Putamen (tissue), 1 donor: ENCODE measurements at places on chromosomes 2 and 18.

GRCh38 chr2:43144263-43144662 lies 82.1 kb downstream of the ZFP36L2 start:
- DNase-seq, result no peak

DNA sequence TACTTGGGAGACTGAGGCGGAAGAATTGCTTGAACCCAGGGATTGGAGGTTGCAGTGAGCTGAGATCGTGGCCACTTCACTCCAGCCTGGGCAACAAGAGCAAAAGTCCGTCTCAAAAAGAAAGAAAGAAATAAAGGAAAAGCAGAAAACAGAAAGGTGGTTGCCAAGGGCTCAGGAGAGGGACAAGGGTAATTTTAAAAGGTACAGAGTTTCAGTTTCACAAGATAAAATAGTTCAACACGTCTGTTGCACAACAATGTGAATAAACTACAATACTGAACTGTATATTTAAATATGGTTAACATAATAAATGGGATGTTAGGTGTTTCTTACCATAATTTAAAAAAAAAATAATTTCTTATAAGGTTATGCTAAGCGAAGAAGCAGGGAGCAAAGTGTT lies 12.9 kb downstream of the RPS27A start:
- DNase-seq, result no peak

DNA sequence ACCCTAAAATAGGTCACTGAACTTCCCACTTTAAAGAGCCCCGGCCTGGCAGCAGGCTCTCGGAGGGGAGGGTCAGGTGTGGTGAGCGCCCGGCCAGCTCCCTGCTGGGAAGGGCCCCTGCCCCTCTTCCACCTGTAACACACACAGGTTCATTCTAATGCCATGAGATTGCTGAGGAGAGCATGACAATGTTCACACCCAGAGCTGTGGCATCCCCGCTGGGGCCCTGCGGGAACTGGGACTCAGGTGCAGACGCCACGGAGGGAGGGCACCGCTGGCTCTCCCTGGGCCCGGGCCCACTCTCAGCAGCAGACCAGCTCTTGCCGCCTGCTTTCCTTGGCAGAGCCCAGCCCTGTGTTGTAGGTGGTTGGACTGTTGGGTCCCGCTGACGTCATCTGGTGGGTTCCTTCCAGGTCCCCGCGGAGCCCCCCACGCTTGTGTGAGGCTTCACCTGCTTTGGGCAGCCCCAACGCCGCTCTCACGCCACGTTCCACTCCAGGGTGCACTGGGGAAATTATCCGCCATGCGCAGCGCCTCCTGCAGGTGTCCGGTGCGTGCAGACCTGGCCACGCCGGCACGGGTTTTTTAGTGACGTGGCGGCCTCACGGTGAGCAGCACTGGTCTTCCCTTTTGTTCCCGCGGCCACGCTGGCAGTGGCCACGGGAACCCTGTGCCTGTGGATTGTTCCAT lies 50.4 kb upstream of the KCNG2 start:
- DNase-seq, result no peak

DNA sequence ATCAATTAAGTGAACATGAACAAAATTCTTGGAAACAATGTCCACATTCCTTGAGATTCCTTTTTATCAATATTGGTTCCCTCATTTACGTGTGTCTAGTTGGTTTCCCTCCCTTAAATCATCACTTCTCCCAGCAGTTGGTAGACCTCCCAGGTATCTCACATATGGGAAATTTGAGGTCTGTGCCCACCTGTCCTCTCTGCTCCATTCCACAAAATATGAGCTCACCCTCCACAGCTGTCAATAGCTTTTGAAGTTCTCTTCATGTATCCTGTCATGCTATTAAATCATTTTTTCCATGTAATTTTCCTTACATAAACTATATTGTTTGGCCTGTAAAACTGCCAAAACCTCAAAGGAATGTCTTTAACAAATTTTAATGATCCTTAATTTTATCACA lies 992.2 kb upstream of the ACVR2A start:
- no peak for DNase-seq

- DNase-seq, result no peak
Measured at GRCh38 chr18:59429608-59430007, 70.5 kb upstream of the LMAN1 start.

- no peak for DNase-seq
Measured at GRCh38 chr2:127770973-127771735, 39.8 kb downstream of the WDR33 start.

- DNase-seq, result no peak
Measured at GRCh38 chr18:23963443-23964165, 51.0 kb upstream of the TTC39C start.

DNA sequence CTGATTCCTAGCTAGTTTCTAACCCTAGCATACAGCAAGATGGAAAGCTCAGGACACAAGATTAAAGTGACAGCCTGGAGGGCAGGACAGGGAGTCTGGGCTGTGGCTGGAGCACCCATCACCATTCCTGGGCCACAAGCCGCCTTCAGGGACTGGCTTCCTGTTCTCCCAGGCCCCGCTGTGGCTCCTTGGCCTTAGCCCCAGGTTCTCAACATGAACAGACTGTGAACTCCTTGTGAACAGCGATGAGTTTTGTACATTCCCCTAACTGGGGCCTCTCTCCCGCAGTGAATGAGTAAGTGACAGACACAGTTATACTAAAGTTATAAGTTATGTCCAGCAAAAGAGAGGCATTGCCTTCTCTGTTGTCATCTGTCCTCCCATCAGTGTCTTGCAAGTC lies 35.9 kb upstream of the SLC14A1 start:
- DNase-seq, result no peak

DNA sequence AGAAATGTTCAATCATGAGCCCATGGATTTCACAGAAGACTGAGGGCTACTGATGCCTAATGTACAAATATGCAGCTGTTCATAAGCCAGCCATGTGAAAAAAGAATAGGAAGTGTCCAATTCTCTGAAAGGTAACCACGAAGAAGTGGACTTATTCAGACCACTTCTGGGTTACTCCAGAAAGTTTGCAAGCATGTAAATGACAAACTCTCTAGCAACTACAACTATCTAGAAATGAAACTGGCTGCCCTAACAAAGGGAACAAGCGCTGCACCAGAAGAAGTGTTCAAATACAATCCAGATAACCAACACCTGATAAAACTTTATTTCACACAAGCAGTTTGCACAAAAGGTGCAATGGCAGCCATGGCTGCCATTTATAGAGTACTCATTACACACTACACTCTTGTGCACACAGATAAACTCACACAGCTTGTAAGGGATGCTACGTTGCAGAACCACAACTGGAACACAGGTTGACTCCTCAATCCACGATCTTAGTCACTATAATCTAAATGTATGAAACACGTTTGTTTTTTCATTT lies 13.9 kb downstream of the MBOAT2 start:
- DNase-seq, result no peak

- DNase-seq, result no peak
Measured at GRCh38 chr2:4618141-4618540, 914.8 kb downstream of the DCDC2C start.

DNA sequence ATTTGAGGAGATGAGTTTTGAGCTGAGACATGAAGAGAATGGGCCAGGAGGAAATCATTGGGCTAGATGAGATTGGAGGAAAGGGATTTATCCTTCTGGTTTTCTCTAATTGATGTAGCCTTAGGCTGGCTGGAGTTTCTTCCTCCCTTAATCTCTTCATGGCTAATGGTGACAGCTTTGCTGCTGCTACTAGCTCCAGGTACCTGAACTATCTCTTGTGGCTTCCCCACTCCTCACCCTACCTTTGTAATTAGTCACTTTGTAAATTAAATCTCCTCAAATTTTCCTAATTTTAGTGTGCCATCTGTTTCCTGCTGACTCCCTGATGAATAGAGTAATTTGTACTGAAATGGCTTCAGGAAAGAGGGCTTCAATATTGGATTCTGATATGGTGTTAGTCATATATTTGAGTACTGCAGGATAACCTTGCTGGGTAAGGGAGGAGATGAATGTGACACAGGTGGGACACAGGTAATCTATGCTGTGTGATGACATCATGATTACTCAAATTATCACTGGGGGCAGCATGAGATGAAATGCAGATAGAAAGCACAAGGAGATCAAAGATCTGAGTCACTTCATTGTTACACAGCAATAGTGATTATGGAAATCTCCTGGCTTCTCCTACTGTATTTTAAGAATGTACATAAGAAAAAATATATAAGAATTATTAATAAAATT lies 1134.1 kb upstream of the DDX18 start:
- DNase-seq, result no peak

GRCh38 chr2:3751806-3752205 lies 48.4 kb downstream of the DCDC2C start:
- no peak for DNase-seq

DNA sequence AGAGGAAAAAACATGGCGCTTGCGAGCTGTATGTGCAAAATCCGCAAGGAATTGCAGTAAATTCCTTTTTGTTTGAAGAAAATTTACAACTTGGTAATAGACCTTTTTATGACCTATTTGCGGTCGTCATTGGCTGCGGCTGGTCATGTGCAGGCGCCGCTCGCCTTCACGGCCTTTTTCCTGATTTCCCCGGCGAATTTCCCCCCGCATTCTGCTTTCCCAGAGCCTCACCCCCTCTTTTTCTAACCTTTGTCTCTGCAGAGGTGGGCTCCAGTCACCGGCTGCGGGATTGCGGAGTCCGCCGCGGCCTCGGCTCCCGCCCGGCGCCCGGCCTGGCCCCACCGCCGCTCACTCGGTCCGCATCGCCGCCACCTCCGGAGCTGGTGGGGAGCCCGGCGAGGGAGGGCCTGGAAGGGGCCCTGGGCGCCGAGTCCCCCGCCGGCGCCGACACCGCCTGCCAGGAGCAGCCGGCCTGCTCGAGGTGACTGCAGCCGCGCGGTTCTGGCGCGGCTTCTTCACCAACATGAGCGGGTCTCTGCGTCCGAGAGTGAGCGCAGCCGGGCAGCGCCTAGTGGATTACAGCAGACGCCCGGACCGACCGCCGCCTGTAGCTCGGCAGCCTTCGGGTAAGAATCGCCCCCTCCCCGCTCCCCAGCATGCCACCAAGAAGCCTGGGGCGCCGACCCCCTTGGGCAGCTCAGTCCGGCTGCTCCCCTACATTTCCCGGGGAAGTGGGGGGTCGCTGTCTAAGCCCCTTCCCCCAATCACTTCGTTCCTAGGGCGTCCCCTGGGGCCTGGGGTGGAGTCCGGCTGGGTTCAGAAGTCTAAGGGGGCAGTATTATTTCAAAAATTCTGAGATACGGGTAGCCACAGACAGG lies 7.1 kb downstream of the HOXD8 start:
- no peak for DNase-seq

- DNase-seq, result no peak
Measured at GRCh38 chr18:5729983-5730699, 165.2 kb downstream of the TMEM200C start.
